ENCODE measurements at places on chromosomes 6 and 20.

DNA sequence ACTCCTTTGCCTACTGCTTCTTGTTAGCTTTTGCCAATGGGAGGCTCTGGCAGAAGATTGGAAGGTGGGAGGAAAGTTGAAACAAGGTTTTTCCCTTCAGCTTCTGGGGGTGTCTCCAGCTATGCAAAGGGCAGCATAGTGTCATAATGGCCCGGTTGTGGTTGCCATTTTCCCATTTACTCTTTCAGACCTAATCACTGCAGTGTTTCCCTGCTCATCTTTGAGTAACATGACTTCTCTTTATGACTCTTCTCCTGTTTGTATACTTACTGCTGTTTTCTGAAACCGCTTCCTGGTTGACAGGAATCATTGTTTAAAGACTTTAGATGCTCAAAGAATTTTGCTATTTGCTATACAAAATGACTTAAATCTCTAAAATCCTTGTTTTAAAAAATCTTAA, 19.9 kb downstream of the NRN1 start:
- DNase-seq = no peak

GRCh38 chr6:25981568-25982263, 19.1 kb downstream of the TRIM38 start:
- no peak for DNase-seq

DNA sequence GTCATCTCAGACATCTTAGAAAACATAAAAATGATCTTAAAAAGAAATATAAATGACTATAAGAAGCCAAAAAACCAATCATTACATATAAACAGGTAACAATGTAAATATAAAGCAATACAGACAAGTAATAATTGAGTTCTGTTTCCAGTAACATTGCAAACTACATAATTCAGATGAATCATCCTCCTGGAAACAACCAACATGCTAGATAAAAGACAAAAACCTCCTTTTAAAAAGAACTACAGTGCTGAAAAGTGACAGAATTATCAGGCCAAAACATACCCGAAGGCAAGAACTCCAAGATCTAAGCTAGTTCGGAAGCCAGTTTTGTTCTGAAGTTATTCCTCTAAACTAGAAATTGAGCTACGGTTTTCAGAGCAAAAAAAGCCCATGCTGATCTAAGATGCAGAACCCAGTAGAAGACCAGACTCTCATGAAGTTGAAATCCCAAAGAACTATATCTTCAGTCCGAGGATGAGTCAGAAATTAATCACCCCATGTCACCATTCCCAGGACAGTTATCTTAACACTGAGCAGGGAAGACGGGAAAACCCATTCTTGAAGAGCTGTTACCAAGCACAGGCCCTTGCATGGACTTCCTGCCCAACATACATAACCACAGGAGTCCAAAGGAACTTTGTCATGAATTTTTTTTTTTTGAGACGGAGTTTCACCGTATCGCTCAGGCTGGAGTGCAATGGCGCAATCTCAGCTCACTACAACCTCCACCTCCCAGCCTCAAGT, 9.8 kb downstream of the PGM3 start:
- no peak for DNase-seq

DNA sequence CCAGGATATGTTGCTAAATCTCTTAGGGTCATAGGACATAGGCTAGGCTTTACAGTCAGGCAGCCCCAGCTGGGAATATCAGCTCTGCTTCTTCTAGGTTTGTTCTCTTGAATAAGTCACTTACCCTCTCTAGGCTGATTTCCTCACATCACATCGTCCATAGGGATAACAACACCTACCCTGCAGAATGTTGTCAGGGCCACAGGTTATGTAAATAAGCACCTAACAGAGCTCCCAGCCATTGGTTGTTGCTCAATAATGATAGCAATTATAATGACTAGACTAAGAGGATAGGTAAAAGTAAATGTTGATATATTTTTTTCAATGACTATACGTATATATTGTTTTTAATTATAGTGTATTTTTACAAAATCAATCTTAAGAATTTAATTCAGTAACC, 135.0 kb downstream of the HIVEP2 start:
- DNase-seq = no peak

GRCh38 chr20:5918856-5919625, 31.3 kb downstream of the TRMT6 start:
- no peak for DNase-seq

DNA sequence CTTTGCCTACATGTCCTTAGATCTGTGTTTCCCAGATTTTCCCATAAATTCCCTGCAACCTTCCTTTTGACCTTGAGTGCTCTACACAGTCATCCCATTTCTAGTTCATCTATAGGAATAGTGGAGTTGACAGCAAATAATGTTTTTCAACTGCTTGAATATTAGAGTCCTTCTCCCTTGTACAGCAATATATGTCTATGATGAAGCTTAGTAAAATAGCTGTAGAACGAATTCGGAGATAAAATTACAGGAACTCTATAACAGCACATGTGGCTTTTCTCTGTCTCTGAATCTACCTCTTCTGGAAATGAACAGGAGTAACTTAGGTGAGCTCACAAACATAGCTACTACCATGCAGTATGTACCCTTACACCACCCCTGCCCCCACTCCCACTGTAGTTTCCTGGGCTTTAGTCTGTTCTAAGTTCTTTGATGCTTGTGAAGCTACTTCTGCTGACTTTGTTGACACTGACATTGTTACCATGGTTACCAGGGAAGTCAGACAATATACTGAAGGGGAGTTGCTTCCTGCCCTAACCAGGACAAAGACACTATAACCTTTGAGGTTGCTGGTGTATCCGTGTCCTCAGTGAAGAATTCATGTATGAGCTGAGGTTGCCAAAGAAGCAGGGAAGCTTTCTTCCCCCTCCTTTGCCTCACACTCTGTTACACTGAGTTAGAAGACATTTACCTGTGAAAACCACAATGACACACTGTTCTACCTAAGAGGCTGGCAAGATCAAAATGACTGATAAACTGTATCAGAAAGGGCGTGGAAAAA, 35.8 kb upstream of the SHLD1 start:
- DNase-seq = peak; percentile 72

DNA sequence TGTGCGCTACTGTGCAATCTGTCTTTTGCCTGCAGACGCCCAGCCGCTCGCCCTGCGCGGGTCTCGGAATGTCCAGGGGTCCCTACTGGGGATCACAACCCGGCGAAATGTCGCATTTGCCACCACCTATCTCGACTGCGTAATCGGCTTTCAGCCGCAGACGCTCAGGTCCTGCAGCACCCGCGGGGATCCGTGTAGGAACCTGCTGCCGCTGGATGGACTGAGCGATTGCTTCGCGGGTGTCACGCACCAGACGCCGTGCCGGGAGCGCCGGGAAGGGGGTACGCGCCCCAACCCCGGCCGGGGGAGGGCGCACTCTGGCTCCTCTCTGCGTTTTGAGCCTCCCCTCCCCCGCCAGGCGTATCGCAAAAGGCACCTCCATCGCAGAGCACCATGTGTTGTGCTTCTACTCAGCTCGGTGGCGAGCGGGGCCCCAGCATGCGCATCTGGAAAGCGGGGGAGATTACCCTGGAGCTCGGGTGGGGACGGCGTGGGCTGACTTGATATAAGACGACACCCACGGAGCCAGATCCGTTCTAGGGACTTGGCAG, 747 bp upstream of the PTPRA start:
- DNase-seq = peak; percentile 64

GRCh38 chr20:12773936-12774335, 234.8 kb upstream of the SPTLC3 start:
- peak; percentile 83 for DNase-seq

DNA sequence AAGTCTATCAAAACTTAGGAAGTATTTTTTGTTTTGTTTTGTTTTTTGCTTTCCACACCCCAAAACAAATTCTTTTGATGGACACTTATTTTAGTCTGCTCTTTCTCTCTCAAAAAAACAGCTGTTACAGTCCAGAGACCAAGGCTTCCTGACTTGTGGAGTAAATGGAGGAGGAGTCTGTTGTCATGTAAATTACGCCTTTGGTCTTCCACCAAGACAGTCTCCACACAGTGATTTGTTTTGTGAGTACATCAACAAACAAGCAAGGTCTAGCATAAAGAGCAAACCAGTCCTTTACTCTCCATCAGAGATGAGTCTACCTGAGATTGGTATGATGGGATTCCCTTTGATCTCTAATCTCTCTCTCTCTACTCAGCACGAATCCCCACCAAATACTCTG, 588.0 kb upstream of the ARID1B start:
- DNase-seq = no peak

DNA sequence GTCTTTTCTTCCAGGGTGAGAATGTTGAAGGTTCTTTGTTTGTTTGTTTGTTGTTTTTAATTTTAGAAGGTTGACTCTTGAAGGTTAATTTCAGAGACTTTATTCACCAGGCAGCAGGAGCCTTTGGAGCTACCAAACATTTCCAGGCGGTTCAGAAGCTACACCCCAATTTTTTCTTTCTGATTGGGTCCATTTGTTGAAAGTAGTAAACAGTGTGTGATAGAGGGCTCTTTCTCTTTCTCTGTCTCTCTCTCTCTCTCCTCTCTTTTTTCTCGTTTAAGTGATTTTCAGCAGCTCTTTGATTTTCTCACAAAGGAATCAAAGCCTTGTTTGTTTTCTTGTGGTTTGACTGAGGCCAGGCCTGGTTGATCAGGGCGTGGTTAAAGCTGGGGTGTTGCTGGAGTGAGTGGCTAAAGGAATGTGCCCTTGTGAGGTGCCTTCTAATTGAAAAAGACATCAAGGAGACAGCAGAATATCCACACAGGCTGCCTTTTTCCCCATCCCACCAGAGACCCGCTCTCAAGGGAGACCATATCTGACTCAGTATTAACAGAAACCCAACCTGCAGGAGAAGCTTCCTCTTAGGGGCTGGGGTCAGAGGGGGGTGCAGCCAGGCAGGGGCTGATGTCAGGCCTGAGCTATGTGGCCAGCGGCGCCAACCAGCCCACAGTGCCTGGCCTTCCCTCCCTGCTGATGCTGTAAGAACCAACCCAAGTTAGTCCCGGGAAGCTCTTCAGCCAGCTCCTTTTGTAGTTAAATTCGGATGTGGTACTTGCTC, 40.4 kb upstream of the NAA20 start:
- DNase-seq = no peak

DNA sequence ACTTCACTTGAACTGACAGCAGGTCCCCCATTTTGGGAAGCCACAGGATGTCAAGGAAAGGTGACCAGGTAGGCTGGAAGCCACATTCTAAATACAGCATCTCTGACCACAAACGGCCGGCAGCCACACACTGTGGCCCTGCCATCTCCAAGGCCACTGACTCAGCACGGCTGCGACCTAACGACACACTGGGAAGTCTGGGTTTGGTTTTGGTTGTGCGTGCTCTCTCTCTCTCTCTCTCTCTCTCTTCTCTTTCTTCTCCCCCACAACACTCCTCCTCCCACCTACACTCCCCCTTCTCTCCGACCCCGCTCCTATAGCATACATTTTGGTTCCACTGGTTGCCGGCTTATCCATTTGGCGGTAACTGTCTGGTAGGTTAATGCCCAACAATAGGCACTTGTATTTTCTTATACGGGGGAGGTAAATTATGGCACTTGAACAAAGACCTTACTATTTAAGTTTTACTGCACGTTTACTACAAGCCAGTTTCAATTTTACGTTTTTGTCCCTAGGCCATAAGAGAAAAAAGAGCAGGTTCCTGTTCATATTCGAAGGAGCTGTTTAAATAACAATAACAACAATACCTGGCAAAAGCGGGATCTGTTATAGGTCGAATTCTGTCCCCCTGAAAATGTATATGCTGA, 103.6 kb downstream of the GMDS start:
- DNase-seq = no peak

GRCh38 chr20:35606127-35606526, 9.5 kb upstream of the SPAG4 start:
- no peak for DNase-seq

- DNase-seq = no peak
These were observed 28.2 kb downstream of the PDRG1 start for GRCh38 chr20:31923388-31924331.

GRCh38 chr20:20549267-20549612, 163.2 kb downstream of the RALGAPA2 start:
- no peak for DNase-seq

DNA sequence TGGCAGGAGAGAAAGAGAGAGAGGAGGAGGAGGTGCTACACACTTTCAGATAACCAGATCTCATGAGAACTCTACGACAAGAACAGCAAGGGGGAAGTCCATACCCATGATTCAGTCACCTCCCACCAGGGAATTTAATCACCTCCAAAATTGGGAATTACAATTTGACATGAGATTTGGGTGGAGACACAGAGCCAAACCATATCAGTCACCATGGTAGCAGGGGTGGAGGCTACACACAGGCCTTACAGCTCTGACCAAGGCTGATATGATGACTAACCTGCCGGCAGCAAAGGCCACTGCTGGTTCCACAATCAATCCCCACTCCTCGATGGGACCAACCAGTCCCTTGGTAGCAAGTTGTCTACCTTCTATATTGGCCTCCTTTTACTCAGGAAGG, 13.6 kb upstream of the RBM24 start:
- no peak for DNase-seq

DNA sequence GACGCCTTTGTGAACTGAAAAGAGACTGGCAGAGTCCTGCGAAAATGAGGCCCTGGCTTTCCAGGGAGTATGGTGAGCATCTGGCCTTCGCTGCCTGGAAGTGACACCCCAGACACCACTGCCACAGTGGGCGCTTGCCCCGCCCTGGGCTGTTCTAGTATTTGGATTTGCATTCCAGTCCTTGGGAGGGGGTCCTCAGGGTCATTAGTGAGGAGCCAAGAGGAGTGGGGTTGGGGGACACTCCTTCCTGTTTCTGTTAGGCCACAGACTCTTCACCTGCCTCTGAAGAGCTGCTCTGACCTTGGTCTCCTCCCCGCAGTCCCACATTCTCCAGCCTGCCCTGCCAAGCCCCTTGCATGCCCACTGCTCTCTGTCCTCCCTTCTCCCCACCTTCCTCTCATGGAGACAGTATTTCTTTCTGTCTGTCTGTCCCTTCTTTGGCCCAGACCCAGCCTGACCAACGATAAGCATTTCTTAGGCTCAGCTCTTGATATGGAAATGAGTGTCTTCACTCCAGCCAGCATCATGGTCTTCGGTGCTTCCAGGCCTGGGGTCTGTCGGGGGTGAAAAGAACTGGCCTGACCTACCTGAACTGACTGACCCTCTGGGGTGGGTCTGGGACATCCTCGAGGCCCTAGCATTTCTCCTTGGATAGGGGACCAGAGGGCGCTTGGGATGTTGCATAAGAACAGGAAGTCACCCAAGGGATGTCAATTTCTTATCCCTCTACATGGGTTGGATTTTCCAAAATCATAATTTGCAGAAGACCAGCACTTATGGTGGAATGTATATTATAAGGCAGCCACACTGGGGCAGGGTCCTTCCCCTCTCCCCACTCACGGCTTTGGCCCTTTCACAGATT, 19.4 kb downstream of the SLC9A8 start:
- DNase-seq = no peak

DNA sequence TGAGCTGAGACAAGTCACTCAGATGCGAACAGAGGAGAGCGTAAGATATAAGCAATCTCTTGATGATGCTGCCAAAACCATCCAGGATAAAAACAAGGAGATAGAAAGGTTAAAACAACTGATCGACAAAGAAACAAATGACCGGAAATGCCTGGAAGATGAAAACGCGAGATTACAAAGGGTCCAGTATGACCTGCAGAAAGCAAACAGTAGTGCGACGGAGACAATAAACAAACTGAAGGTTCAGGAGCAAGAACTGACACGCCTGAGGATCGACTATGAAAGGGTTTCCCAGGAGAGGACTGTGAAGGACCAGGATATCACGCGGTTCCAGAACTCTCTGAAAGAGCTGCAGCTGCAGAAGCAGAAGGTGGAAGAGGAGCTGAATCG, 9.5 kb upstream of the SNRNP48 start:
- no peak for DNase-seq

- peak; percentile 37 for DNase-seq
These were observed 177.9 kb upstream of the ZNF184 start for GRCh38 chr6:27650620-27651370.
